ENCODE measurements at places on chromosomes 1 and 21.

DNA sequence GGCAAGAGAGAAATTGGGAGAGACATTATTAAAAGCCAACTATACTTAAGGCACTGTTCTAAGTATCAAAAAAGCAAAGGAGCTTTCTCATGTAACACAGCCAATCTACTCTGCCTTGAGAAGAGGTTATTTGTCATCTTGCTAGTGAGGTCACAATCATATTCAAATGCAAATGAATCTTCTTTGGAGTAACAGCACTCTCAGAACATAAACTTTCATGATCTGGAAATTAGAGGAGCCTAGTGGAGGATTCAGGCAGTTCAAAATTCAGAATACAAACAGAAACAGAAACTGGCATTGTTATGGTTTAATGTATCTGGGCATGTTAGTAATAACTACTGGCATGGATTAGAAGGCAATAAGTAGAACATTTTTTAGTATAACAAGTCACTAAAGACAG, 57.4 kb downstream of the ARID4B start:
- DNase-seq: no peak

DNA sequence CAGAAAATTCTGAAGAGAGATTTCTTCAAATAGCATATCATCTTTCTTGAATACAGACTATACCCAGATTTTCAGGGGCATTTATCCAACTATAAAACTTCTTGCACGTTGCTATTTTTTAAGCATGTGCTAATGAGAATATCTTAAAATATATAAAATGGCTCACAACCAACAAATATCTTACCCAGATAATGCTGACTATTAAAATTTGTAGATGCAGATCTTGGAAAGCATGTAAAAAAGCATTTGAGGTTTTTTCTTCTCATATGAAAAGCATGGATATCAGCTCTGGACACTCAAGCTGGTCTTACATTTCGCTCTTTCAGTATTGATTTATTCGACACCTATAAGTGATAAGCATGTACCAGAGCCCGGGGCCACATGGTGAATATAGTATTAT, 1187.7 kb upstream of the ADGRL4 start:
- no peak for DNase-seq

- no peak for DNase-seq
Observed at GRCh38 chr1:12173631-12174121, 6.9 kb downstream of the TNFRSF1B start.

DNA sequence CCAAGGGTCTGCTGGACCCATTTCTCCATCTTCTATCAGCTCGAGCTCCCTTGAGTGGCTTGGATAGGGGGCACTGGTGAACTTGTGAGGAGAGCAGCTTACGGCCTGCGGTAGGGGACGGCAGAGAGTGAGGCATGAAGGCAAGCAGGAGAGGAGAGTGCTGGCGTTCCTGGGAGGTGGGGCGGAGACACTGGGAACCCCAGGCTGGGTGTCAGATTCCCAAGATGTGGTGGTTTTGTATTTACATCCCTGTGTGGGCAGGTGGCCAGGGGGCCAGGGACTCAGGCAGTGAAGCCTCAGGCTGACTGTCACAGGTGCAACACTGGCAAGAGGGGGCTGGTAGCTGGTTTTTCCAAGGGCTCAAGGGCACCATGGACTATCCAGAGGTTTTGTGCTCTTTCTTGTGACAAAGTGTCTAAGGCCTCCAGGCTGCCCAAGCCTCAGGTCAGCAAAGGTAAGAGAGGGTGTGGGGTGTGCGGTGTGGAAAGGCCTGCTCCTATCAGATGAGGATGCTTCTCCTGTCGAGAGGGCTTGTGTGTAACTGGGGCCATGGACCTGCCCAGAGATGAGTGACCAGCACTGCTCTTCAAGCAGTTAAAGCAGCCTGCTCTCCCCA, 45.1 kb upstream of the ROR1 start:
- no peak for DNase-seq

DNA sequence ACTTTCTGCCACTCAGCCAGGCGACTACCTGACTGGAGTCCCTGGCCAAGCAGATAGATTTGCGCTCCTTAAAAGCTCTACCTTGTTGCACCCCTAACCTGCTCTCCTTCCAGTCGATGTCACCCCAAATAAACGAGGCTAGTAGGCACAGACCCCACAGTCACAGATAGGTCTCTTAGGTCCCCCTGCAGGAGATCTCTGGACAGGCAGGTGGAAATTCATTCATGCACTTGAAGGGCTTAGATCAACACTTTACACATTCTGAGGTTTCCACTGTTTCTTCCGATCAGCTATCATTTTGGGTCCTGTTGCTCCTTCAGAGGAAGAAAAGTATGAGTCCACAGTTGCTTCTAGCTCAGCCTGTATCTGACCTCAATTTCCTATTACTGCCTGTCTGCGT, 272.6 kb upstream of the FMN2 start:
- DNase-seq: no peak

- no peak for DNase-seq
Observed at GRCh38 chr1:41286992-41287391, 44.9 kb upstream of the SCMH1 start.

- DNase-seq: no peak
Observed at GRCh38 chr1:193322211-193322610, 135.8 kb upstream of the B3GALT2 start.

DNA sequence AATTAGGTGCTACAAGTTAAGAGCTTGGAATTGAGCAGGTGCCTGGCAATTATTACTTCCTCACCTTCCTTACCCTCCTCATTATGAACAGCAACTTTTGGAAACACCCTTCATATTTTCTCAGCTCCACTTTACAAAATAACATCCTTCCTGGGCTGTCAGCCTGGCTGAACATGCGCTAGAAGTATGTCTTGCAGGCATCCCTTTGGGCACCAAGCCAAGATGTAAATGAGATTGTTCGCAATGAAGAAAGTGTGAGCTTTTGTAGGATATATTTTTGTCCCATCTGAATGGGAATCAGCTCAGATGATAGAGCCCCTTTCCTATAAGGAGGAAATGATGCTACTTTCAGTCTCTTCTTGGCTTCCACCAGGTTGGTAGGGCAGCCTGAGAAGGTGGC, 245.9 kb downstream of the KAZN start:
- no peak for DNase-seq

DNA sequence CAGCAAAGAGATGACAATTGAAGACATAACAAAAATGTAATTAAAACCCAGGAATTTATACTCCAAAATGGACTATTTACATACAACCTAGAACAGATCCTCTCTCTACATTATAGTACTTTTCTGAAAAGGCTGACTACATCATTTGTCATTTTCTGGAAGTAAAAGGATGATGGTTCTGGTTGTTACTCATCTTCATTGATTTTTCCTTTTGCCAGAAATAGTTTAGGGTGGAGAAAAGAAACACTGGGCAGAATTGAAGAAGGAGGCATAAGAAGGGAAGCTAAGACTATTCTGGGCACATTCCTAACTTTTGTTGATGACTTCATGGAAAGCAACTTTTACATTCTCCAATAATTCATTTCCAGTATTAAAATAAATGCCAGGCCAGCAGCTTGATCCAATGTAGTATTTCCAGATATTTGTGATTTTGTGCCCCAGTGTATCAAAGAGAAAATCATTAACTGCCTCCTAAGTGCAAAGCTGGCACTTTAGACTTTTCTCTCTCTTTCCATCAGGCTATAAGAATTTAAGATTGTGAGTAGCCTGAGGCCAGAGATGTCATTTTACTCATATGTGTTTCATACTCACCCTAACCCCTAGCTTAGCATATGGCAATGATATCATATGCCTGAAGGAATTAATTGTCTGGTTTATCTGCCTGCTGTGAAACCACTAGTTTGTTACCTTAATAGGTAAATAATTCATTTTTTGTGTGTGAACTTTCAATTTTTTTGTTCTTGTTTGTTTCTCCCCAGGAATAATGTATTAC, 369.5 kb upstream of the LYPLAL1 start:
- no peak for DNase-seq

GRCh38 chr1:161227196-161227871, 1.5 kb downstream of the TOMM40L start:
- no peak for DNase-seq

DNA sequence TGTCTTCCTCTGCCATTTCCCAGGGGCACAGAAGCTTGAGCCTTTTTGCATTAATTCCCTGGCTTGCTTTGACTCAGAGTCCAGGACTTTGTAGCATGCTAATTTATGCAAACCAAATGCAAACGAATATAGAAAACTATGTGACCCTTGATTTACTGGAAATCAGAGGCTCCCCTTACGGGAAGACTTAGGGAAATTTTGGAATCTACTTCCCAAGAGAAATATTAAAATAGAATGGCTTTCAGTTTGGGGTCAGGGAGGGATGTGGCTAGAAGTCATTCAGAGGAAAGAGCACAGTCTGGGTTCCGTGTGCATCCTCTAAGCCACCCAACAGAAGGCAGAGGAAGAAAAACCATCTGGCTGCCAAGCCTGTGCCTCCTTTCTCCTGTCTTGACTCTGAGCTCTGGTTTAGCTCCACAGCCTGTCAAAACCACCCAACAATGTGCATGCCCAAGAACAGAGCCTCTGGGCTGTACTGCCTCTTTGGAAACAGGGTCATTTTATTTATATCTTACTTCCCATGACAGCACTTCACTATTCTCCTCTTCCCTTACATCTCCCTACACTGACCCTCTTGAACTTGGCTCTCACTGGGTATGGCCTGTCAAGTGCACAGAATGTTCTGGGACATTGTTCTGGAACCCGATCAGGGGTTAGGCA, 30.1 kb downstream of the ATF3 start:
- no peak for DNase-seq

- DNase-seq: no peak
Observed at GRCh38 chr1:119924948-119925898, 28.9 kb upstream of the ADAM30 start.

- DNase-seq: no peak
Observed at GRCh38 chr21:28086861-28087581, 905.7 kb downstream of the LTN1 start.

GRCh38 chr1:206606867-206607266, 5.4 kb downstream of the EIF2D start:
- no peak for DNase-seq

DNA sequence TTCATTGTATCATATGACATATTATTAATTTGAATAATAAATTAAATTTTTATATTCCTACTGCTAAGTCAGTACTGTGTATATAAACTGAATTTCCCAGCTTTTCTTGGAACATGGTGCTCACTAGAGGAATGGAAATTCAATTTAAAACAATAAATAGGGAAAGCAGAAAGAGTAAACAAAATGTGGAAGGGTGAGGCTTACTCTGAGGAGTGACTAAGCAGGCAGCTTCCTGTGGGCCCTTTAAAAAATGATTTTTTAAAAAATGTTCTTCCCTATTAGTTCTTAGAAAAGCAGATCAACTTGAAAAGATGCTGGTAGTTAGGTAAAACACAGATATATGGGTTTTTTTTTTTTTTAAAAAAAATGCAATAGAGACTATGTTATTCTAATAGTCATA, 49.5 kb upstream of the S1PR1 start:
- DNase-seq: no peak

GRCh38 chr1:96472471-96472870, 249.1 kb upstream of the PTBP2 start:
- DNase-seq: no peak

DNA sequence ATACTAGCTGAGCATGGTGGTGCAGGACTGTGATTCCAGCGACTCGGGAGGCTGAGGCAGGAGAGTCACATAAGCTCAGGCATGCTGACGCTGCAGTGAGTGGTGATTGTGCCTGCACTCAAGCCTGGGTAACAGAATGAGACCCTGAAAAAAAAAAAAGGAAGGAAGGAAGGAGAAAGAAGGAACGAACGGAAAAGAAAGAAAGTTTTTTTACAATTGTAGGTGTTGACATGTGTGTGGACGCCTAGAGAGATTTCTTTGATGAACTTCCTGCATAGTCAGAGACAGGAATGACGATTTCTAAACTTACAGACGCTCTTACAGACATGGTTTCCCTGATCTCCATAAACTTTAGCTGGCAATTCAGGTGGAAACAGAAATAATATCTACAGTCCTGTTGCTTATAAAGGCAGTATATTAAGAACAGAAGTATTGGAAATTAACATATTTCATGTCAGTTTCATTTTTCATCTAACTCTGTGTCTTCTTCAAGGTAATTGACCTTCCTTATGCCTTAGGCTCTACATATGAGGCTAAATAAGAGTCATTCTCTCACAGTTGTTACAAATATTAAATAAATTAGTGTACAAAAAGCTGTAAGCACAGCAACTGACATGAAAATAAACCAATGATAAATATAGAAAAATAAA, 4.1 kb downstream of the SAMSN1 start:
- DNase-seq: no peak

DNA sequence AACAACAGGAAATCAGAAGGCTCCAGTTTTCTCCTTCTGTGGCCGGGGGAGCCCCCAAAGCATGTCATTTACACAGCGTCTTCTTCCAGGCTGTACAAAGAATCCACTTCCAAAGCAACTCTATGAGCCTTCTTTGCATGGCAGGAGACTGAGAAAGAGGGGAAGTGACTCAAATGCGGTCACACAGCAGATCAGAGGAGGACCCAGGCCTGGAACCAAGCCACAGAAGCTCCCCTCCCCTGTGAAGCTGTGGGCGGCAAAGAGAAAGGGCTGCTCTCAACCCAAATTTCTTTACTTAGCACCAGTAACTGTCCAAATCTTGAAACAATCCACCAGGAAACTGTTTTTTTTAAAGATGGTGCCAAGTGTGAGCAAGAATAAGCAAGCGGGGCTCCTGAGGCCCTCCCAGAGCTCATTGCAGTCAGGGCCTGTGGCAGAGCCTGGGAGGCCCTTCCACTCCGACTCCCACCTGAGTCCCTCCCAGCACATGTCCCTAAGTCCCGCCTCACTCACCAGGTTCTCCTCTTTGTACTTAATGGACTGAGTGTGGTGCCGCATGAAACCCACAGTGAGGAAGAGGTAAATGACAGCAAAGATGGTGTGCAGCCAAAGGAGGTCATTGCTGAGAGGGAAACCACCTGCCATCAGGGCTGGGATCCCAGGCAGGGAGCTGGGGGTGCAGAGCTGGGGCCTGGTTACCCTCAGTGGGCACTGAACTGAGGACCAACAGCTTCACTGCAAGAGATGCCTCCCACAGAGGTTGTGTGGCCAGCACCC, 15.9 kb downstream of the TMEM63A start:
- DNase-seq: no peak

DNA sequence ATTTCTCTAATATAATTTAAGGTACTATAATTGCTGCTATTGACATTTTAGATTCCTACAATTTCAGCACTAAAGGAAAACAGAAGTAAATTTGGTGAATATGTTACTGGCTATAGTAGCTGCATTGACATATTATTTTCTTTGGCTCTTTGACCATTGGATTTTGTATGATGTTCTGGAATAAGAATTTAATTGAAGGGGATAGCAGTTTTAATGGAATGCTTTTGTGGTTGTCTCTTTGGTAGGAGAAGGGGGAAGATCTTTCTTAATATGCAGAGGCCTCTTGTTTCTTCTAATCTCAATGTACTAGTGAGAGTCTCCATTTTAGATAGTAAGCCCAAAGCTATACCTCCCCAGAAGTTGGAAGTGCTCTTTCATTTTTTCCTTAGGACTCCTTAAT, 6.9 kb downstream of the DTL start:
- DNase-seq: no peak

All from SW 1271 (cell line).